NCI-H460 (cell line): ENCODE measurements at places on chromosomes 2 and 18. TPM values are rescaled to one million over a fixed set of nuclear protein-coding genes. Genes with fewer than 3 reads are reported as not detected.

Gene COA5
- total RNA-seq: 47.7 and 49.3 TPM in 2 replicates

Gene CABYR
- total RNA-seq: 36.7 and 37.3 TPM in 2 replicates

Gene TSPYL6
- not detected in 2 replicates for total RNA-seq

Gene ZSWIM2
- total RNA-seq: not detected in 2 replicates

DNA sequence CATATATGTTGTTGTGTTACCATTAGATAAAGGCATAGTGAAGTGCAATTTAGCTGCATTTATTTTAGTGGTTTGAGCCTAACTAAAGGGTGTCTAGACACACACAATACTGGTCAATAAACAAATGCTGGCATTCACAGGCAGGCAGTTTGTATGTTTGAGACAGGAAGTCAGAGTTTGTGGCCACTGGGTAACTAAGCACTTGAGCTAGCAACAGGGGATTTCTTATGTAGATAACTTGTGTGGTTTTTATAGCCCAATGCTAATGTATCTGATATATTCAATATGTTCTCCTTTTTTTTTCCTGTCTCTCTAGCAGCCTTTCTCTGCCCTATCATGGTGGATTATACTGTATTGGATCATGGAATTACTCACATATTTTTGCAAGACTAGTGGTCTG is 38.1 kb downstream of the LRRTM4 start:
- no peak for DNase-seq

DNA sequence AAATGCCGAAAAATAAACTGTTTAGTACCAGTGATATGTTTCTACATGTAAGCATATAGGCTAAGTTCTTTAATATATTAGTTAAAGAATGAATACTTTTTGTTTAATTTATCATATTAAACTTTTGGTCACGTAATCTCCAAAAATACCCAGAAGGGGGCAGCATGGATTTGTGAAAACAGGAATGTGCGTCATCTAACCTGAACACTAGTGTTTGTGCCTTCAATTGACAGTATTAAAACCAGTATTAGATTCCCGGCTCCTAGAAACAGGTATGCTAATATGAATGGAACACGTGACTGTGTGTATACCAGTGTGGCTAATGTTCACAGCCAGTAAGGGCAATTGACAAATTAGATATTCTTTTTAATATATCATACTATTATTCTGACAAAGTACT is 51.8 kb downstream of the WDR7 start:
- peak; percentile 24 for DNase-seq

DNA sequence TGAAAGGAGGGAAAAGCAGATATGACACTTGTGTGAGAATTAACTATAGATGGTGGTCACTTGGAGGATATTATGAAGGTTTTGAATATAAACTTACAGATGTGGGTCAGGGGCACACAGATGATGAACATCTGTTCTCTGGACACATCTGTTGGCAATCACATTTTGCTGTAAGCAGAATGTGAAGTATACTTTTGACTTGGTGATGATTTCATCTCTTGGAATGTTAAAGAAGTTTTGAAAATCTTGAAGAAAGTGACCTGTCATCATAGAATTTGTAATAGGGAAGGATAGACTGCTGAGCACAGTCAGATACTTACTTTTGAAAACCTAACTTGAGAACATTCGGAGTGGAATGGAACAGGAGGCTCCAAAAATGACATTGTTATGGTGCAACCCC is 40.2 kb downstream of the PIKFYVE start:
- DNase-seq: no peak

DNA sequence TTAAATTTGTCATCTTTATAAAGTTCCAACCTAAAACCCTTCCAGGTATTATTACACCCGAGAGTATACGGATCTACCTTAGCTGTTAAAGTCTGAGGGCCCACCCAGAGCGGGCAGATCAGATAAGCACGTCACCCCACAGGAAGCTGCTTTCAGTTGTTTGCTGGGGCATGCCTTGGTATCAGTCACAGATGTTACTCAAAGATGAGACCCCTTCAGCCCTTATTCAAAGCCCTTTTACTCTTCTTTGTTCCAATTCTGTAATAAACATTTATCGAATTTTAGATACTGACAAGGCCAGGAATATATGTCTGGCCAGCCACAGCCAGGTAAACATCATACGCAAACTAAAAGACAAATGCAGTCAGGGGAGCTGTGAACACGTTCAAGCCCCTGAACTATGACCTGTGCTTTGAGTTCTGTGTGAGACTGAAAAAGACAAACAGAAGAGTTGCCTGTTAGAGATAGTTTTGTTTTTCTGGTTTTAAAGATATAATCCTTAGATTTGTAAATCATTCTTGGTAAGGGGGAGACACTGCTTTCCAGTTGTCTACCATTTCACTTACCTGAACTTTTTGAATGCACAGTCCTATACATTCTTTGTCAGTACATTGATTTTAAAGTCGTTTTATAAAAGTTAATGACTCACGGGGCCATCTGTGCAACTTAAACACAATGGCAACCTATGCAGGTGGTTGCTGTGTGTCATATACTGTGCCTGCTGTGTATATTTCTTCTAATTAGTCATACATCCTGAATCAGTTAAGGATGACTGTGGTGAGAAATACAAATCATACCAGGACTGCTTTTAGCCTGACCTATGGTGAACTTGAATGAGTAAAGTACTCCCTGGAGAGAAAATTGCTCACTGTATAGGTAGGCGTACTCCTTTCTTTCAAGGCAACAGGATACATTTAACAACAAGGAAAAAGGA is 100.5 kb upstream of the ITPRID2 start:
- DNase-seq: peak; percentile 89

- no peak for DNase-seq
Observed at GRCh38 chr2:64793701-64794100, 140.0 kb upstream of the SERTAD2 start.

DNA sequence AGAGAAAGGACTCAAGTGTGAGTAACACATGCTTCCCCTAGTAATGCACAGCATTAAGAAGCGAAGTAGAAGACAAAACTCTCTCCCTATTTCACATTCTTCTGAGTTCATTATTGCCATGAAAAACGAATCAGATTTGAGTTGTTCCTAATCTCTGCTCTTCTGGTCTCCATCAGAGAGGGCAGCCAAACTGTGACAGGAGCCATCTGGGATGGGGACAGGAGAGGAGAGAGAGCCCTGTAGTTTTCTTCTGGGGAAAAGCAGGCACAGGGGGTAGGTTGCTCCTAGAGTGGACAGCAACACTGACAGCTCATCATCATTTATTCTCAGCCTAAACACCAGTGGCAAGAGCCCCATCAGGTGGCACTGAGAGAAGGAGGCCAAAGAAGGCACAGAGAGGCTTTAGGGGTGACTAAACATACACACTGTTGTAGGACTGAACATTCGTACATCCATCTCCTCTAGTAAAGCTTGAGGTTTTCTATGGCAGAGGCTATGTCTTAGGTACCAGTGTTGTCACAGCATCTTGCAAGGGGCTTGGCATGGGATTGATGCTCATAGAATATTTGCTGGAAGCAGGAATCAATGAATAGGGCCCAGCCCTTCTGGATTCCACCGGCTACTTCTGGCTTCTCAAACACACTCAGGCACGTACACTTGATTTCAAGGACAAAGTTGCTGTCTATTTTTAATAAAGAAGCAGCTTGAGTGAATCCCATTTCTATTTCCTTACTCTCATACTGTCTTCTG is 33.1 kb downstream of the SLC8A1 start:
- DNase-seq: no peak

- no peak for DNase-seq
Observed at GRCh38 chr2:240137596-240138253, 1.6 kb upstream of the COPS9 start.

- DNase-seq: no peak
Observed at GRCh38 chr2:128250229-128251025, 68.2 kb downstream of the HS6ST1 start.

DNA sequence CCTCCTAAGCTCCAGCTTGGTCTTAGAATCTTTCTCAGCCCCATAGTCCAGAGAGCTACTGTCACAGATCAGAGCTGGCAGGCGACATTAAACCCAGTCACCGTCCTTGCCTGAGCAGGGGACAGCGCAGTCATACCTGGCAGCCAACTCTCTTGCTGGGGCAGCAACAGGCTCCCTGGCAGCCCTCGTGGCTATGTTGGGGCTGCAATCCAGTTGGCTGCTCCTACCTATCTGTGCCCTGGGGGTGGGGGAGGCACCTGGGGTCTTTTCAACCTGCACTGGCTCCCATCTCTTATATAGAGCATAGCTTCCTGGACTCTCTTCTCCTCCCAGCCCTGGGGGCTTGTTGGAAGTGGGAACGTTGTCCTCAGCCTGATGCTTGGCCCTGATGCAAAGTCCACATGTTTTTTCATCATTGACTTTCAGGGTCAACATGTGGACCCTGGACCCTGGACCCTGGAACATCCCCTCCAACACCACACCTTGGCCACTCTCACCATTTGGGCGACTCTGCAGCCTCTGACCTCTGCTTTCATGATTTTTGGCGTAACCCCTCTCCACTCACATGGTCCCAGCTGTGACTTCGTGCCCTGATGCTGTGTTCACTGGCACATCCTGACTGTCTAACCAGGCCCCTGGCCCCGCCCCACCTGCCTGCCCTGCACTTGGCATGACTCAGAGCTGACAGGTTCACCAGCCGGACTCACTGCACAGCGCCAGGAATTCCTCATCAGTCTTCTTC is 45.6 kb downstream of the ATOH8 start:
- DNase-seq: no peak

DNA sequence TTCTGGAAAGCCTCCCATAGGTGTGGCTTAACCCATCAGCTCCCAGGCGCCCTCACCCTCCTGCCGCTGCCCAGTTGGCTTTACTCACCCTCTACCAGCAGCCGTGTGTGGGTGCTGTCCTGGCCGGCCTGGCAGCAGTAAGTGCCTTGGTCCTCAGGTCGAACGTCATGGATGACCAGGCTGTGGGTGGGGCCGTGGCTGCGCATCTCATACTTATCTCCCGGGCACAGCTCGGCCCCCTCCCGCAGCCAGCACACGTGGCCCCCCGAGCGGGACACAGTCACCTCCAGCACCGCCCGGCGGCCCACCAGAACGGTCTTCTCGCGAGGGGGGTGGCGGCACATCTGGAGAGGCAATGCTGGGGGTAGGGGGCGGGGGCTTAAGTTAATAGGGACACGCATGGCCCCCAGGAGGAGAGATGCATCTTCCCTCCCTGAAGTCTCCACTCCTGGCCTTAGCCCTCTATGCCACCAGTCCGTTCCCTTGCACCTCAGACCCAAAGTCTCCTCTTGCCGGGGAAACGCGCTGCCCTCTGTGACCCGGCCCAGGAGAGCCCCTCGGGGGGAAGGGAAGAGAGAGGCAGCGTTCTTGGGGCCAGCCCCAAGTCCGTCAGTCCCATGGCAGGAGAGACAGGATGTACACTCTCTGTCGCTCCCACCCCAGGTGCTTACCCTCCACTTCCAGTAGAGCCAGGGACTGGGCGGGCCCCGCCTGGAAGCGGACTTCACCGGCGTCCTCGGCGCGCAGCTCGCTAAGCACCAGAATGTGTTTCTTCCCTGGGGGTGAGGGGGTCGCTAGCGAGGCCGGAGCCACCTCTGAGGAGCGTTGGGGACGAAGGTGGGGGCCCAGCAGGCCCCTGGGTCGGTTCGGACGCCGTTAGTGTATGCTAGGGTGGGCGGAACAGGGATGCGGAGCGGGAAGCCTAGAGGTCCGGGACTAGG is 7.9 kb downstream of the TMEM198 start:
- DNase-seq: no peak

GRCh38 chr2:108916796-108917421 is 72.1 kb downstream of the EDAR start:
- no peak for DNase-seq

GRCh38 chr2:190607657-190608357 is 41.1 kb upstream of the NAB1 start:
- DNase-seq: peak; percentile 93

GRCh38 chr2:14199040-14199439 is 433.5 kb upstream of the LRATD1 start:
- DNase-seq: no peak

DNA sequence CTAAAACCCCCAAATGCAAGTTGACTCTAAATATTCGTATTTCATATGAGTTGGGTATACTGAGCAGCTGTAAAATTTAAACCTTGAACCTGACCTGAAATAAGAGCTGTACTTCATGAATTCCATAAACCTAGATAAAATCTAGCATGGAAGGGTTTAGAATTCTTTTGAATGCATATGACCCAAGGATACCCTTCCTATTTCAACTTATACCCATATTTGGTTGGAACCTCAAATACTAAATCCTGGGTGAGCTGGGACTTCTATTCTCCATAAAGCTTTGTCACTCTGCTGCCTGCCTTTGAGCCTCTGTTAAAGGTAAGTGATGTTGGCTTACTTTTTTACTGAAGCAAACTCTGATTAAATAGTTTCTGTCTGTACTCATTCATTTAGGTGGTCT is 994.6 kb downstream of the SUCLG1 start:
- DNase-seq: no peak

- DNase-seq: no peak
Observed at GRCh38 chr18:23526501-23527063, 23.3 kb downstream of the RMC1 start.

- DNase-seq: no peak
Observed at GRCh38 chr2:215880970-215881369, 132.4 kb downstream of the MREG start.

GRCh38 chr18:39799006-39799405 is 2156.0 kb upstream of the PIK3C3 start:
- no peak for DNase-seq

DNA sequence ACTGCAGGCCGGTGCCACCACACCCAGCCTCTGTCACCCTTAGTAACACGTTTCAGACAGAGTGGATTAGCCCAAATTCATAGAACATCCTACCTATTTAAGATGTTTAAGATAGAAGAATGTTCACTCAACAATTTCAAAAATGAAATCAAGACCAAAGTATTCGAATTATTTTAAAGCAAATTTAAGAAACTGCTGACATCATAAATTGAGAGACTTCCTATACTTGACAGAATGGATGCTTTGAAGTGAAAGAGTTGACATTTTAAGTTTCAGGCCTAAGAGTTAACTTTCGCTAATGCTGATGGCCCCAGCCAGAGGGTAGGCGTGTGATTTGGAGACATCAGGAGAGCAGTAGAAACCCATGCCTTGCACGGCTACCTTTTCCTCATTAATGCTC is 271.9 kb downstream of the SS18 start:
- no peak for DNase-seq

GRCh38 chr2:169659320-169659719 is 34.9 kb downstream of the CFAP210 start:
- DNase-seq: no peak

DNA sequence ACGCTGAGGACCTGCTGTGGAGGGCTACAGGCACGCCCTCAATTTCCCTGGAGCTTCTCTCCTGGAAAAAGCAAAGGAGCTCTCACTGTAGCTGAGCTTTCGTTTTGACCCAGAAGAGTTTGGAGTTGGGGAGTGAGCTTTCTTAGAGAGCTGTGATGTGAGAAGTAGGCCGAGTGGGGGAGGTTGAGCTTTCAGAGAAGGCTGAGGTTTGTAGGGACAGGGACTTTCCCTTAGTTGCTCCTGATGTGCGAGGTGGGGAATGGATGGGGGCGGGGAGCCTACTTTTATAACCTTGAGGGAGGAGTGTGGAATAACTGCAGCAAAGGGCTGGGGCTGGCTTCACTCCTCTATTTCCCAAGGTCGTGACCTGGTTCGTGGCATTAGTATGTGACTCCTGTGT is 47.1 kb downstream of the ZNF532 start:
- DNase-seq: no peak
